ENCODE measurements at places on chromosomes 12 and 14. TPM values are rescaled to one million over a fixed set of nuclear protein-coding genes. Genes with fewer than 3 reads are reported as not detected.

DNA sequence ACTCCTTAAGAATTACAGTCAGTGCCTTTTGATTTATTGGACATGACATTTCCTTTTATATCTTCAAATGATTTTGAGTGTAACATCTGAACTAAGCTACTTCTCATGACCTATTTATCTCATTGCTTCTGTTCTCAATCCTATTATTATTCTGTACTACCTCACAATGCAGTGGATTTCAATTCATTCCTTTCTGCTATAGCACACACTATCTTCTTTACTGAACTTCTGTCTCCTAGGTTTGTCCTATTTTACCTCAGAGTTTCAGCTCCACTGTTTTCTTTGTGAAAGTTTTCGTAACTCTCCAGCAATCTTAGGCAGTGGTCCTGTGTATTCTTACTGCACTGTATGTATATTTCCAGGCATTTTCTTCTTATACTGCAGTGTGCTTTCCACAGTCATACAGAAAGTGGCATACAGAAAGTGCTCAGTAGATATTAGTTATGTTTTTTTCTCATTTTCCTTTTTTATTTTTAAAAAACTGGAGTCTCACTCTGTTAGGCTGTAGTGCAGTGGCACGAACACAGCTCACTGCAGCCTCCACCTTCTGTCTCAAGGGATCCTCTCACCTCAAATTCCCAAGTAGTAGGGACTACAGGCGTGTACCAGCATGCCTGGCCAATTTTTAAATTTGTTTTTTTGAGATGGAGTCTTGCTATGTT is 368.6 kb upstream of the RGS6 start:
- no peak for DNase-seq
- peaks cover 6% of the 10 kb centered on the region for H3K36me3 ChIP-seq
- no peaks in the 10 kb centered on the region for H3K27me3 ChIP-seq
- H3K4me3 ChIP-seq: no peak overlapping the region

DNA sequence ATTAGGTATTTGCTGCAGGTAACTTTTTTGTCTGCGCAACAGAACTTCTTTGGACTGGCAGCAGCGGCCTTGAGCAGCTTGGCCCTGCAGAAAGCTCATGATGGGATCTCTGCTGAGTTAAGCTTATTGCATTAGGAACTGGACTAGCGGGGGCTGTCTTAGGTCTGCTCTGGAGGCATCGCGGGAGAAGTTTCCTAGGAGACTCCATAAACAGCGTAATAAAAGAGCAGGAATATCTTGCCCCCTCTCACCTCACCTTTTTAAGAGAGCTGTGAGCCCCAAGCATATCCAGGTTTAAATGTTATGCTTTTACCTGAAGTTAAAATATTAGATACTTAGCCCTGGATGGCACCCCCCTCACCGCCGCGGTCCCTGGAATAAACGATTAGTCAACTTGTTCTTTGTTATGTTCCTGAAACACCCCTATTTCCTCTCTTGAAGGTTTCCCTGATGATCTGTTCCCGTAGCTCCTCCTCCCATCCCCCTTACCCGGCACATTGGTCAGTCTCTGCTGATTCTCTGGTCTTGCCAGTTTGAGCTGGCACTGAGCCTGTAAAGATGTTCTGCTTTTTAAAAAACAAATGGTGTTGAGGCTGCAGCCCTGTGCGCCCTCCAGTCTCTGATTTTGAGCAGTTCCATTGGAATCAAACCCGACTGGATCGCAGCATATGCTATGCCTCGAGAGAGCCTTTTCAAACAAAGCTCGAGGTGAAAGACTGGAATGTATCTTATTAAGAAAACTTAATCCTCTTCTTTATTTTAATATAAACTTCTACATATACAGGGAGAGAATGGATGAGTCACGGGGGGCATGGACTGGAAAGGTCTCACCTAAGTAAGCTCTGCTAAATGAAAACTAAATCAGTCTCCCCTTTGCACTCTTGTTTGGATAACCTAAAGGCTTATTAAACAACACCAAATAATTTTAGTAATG is 1.9 kb downstream of the MLXIP start:
- H3K4me3 ChIP-seq: peak overlapping the region; percentile 91
- no peaks in the 10 kb centered on the region for H3K27me3 ChIP-seq

DNA sequence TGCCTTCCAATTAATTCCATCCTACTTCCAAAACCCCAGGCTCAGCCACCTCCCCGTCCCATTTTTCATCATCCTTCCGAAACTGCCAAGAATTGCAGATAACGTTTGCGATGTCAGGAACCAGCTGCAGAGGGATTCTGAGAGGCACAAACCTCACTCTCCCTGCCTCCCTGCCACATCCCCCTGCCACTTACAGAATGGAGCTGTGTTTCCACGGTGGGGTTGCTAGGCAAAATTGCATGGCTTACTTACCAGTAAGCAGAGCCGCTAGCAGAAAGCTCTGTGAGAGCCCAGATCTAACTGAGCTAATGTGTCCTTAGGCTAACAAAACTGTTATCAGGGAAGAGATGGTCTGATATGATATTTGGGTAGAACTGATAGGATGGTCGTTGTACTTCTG is 127.4 kb downstream of the KCNK10 start:
- no peak for DNase-seq
- no peaks in the 10 kb centered on the region for H3K4me1 ChIP-seq
- H3K36me3 ChIP-seq: no peaks in the 10 kb centered on the region
- no peak overlapping the region for H3K27ac ChIP-seq

- H3K4me3 ChIP-seq: no peak overlapping the region
- peaks cover 2% of the 10 kb centered on the region for H3K27me3 ChIP-seq
- H3K4me1 ChIP-seq: peaks cover 19% of the 10 kb centered on the region
- DNase-seq: no peak
Observed at GRCh38 chr14:23951590-23952201, 1.9 kb upstream of the DHRS4 start.

GRCh38 chr12:128852885-128853599 is at the start of gene GLT1D1:
TSS of gene GLT1D1 (plus strand) at chr12:128853478. CDS start at chr12:128853582, 104 bp downstream.
- no peak for DNase-seq
- no peaks in the 10 kb centered on the region for H3K4me1 ChIP-seq
- H3K36me3 ChIP-seq: no peaks in the 10 kb centered on the region

GRCh38 chr12:113197518-113198077 is 12.1 kb downstream of the RITA1 start:
- no peak for DNase-seq
- no peaks in the 10 kb centered on the region for H3K27me3 ChIP-seq
- H3K4me1 ChIP-seq: peaks cover 50% of the 10 kb centered on the region
- H3K36me3 ChIP-seq: peaks cover 5% of the 10 kb centered on the region
- no peak overlapping the region for H3K4me3 ChIP-seq

DNA sequence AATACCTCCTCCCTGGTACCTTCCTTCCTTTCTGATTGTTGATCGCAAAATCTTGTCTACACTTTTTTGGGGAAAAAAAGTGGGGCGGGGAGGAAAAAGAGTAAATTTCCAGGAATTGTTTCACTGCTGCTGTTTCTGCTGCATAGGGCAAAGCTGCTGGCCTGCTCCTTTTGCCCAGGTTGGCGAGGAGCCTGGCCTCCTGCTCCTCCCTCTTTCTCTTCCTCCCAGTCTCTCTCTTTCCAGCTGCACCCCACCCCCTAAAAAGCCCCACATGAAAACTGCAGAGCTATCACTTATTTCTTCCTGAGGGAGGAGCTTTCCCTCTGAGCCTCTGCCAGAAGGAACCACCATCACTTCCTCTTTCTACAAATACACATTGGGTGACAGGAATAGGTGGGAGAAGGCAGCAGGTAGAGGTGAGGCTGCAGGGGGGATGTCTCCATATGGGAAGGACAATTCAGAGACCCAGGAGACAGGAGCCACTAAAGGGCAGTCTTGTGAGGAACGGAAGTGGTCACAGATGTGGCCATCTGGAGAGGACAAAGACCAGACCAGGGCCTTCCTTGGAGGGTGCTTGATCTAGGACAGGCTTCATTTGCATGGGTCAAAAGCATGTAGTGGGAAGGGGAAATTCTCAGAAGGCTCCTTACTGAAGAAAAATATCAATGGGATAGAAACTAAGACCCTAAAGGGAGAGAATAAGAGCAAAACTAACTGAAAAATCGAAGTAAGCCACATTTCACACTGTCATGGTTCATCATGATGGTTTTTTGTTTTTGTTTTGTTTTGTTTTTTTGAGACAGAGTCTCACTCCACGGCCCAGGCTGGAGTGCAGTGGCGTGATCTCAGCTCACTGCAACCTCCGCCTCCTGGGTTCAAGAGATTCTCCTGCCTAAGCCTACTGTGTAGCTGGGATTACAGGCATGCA is 14.8 kb downstream of the ZBTB39 start:
- no peaks in the 10 kb centered on the region for H3K36me3 ChIP-seq
- H3K4me1 ChIP-seq: peaks cover 36% of the 10 kb centered on the region
- no peak overlapping the region for H3K27ac ChIP-seq
- peaks cover 10% of the 10 kb centered on the region for H3K27me3 ChIP-seq

DNA sequence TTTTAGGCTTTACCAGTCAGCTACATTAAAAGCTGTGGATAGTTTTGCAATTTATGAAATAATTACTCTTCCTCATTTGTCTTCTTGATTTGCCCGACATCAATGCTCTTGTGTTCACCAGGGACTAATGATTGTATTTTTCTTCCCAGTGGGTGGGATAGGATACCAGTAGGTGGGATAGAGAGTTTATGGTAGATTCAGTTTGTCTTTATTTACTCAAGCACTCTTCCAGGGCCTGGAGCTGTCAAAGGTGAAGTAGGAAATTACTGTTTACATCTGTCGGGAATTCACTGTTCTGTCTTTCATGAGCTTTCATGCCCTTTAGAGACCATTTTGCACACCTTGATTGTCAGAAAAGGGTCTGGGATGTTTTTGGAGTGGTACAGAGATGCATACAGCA is 36.6 kb downstream of the ETV6 start:
- peaks cover 8% of the 10 kb centered on the region for H3K36me3 ChIP-seq
- peaks cover 3% of the 10 kb centered on the region for H3K27me3 ChIP-seq
- H3K4me1 ChIP-seq: peaks cover 56% of the 10 kb centered on the region
- DNase-seq: no peak

- H3K4me1 ChIP-seq: peaks cover 16% of the 10 kb centered on the region
- no peak overlapping the region for H3K4me3 ChIP-seq
- DNase-seq: no peak
- H3K36me3 ChIP-seq: no peaks in the 10 kb centered on the region
Observed at GRCh38 chr12:52791271-52792184, 4.4 kb downstream of the KRT3 start.

- DNase-seq: no peak
Observed at GRCh38 chr12:84982888-84983287, 53.2 kb downstream of the TSPAN19 start.

- H3K4me3 ChIP-seq: no peak overlapping the region
- no peak for DNase-seq
- no peaks in the 10 kb centered on the region for H3K27me3 ChIP-seq
- peaks cover 37% of the 10 kb centered on the region for H3K4me1 ChIP-seq
Observed at GRCh38 chr12:568486-568885, 94.8 kb downstream of the NINJ2 start.

DNA sequence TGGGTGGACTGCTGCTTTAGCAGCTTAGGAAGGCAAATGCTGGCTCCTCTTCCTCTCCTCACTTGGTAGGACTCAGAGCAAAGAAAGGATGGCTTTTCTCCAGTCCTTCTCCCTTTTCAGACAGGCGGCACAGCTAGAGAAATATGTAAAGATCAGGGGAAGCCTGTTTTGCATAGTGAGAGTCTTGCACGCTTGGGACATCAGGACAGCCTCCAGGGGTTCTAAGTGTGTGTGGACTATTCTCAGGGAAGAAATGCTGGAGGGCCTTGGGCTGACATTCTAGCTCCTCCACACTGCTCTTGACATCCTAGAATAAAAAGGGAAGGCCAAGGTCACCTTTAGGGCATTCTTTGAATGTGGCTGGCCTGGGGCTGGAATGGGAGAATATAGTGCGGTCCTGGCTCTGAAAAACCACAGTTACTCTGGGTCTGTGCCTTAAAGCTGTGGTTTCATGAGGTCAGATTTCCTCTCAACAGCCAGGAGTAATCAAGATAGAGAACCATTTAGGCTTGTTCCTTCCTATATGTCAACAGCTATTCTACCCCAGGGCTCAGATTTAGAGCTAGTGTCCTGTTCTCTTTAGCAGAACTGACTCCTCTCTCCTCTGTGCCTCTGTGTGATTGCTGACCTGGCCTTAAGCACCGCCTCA is 24.3 kb downstream of the CMA1 start:
- no peak for DNase-seq
- H3K4me1 ChIP-seq: peaks cover 19% of the 10 kb centered on the region
- peaks cover 5% of the 10 kb centered on the region for H3K27me3 ChIP-seq

GRCh38 chr12:121796855-121797751 is 3.6 kb upstream of the RHOF start:
- no peaks in the 10 kb centered on the region for H3K27me3 ChIP-seq
- H3K4me3 ChIP-seq: peak overlapping the region; percentile 86
- H3K36me3 ChIP-seq: peaks cover 6% of the 10 kb centered on the region
- H3K27ac ChIP-seq: peak overlapping the region; percentile 90
- H3K4me1 ChIP-seq: peaks cover 65% of the 10 kb centered on the region
- peak; percentile 85 for DNase-seq

DNA sequence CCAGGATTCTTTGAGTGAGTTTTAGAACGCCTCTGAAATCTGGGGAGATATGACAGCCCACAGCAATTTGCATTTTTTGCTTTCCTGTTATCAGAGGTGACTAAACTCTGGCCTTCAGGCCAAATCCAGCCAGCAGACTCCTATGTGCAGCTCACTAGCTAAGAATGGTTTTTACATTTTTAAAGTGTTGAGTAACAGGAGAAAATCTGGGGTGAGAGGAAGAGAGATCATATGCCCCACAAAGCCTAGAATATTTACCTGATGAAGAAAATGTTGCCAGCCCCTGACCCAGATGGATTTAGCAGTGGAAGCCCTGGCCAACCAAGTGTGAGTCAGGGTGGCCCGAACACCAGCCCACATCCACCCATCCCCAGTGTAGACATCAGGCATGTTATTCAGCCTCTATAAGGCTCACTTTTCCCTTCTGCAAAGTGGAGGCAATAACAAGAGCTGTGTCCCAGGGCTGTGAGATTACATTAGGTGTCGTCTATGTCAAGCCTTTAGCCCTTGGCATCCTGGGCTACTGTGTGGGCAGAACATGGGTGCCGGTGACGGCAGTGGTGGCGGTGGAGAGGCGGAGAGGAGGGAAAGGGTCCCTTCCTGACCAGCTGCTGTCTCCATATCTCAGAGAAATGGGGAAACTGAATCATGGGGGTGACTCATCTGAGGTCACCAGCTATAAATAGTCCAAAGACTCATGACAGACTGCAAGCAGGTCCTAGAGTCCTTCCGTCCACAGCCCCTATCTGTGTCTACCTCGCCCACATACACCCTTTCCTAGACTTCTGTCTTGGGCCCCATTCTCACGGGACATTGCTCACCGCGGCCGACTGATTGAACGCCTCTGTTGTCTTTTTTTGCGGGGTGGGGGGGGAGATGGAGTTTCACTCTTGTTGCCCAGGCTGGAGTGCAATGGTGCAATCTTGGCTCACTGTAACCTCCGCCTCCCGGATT is 32.6 kb upstream of the CD9 start:
- peak; percentile 96 for DNase-seq
- H3K27ac ChIP-seq: peak overlapping the region; percentile 99
- H3K4me1 ChIP-seq: peaks cover 46% of the 10 kb centered on the region
- no peaks in the 10 kb centered on the region for H3K27me3 ChIP-seq
- H3K36me3 ChIP-seq: no peaks in the 10 kb centered on the region

- H3K4me1 ChIP-seq: no peaks in the 10 kb centered on the region
- no peak overlapping the region for H3K4me3 ChIP-seq
- no peaks in the 10 kb centered on the region for H3K27me3 ChIP-seq
- peaks cover 9% of the 10 kb centered on the region for H3K36me3 ChIP-seq
- DNase-seq: no peak
- no peak overlapping the region for H3K27ac ChIP-seq
Observed at GRCh38 chr14:67111022-67111421, 78.2 kb upstream of the GARIN2 start.

XPOT gene
- 73.9 TPM for total RNA-seq

TAS2R19 gene
- 0.52 TPM for total RNA-seq

HOXC12 gene
- total RNA-seq: not detected

PRPF40B gene
- 11.9 TPM for total RNA-seq

CIROP gene
- total RNA-seq: not detected

IL26 gene
- not detected for total RNA-seq

AVPR1A gene
- not detected for total RNA-seq

CCDC177 gene
- total RNA-seq: not detected

FAM181A gene
- total RNA-seq: not detected

DTX3 gene
- 19.6 TPM for total RNA-seq
